ENCODE measurements at places on chromosomes 6 and 20. TPM values are rescaled to one million over a fixed set of nuclear protein-coding genes. Genes with fewer than 3 reads are reported as not detected.
A peak's percentile ranks its signal among the peaks of the same experiment; 100 is the strongest.

HLA-DRB5 gene
- 9.7 TPM for total RNA-seq

CNPY3 gene
- total RNA-seq: 71.8 TPM

GRM1 gene
- total RNA-seq: 0.08 TPM

HCK gene
- 0.44 TPM for total RNA-seq

JPH2 gene
- total RNA-seq: 6.6 TPM

ZC3H12D gene
- total RNA-seq: 0.50 TPM

GRCh38 chr6:10395704-10396546 is 18.9 kb downstream of the TFAP2A start:
- no peak for DNase-seq

- no peak for DNase-seq
Measured at GRCh38 chr6:6925391-6926164, 182.2 kb upstream of the RREB1 start.

- no peak for DNase-seq
Measured at GRCh38 chr6:167098825-167099225, 24.1 kb upstream of the CCR6 start.

DNA sequence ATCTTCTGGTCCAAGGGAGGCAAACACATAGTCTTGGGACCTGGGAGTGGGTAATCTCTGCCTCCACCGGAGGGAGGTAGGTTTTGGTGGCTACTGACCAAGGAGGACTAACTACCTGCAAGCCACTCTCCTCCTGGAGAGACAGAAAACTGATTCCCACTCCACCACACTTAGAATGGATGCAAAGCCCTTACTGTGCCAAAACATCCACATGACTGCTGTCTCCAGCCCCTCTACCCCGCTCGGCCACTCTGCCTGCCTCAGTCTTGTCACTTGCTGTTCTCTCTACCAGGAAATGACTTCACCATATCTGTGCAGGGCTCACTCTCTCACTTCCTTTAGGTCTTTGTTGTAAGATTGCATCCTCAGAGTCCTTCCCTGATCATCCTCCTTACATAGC is 129.5 kb upstream of the ARG1 start:
- DNase-seq: no peak

DNA sequence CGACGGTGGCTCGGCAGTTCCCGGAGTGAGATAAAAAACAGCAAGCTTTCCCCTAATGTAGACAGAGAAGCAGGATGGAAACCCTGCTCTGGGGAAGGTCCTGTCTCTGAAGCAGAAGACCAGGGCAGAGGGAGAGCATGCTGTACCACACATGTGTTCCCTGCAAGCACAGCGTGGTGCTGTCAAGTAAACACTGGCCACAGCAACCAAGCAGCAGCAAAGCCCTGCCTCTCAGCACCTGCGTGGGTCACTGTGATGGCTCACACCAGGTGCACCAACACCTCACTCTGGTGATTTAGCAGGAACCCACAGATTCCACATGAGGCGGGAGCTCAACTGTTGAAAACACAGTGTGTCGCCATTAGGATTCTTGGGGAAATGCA is 65.2 kb upstream of the TXNDC5 start:
- DNase-seq: peak; percentile 22

DNA sequence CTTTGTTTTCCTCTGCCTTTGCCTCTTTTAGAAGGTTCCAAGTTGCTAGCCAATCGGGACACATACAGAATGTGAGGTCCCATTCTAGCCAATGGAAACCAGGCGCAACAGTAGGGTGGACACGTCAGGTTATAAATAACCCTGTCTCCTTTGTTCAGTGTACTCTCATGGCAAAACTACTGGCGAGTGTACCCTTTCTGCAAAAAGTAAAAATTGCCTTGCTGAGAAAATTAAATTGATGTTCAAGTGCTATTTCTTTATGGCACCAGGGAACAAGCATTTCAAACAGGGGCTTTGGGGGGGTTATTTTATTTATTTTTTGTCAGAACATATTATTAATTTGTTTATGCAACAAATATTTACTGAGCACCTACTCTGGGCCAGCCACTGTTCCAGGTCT is 123.6 kb upstream of the SRSF6 start:
- no peak for DNase-seq

GRCh38 chr6:131382631-131383030 is 190.4 kb upstream of the ARG1 start:
- no peak for DNase-seq

DNA sequence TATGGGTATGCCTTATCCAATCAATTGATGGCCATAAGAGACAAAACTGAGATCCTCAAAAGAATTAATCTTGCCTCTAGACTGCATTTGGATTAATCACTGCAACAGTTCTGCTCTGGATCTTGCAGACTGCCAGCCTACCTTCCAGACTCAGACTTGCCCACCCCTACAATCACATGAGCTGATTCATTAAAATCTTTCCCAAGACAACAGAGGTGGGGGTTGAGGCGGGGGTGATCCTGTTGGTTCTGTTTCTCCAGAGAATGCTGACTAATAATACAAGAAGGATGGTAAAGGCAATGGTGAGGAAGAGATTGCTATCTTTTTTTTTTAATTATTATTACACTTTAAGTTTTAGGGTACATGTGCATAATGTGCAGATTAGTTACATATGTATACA is 43.7 kb upstream of the MEI4 start:
- no peak for DNase-seq

DNA sequence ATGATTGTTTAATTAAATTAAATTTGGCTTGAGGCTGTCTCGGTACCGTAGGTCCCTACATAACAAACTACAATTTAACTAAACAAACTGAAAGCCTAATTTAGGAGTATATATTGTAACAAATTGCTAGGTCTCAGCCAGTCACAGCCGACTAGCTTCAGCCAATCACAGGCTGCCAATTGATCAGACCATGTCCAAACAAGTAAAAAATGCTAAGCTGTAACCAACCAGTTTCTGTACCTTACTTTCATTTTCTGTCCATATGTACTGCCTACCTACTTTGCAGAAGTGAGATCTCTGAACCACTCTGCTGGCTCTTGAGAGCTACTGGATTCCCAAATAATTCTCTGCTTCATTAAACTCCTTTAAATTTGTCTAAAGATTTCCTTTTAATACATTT is 648.0 kb upstream of the GJE1 start:
- DNase-seq: no peak

DNA sequence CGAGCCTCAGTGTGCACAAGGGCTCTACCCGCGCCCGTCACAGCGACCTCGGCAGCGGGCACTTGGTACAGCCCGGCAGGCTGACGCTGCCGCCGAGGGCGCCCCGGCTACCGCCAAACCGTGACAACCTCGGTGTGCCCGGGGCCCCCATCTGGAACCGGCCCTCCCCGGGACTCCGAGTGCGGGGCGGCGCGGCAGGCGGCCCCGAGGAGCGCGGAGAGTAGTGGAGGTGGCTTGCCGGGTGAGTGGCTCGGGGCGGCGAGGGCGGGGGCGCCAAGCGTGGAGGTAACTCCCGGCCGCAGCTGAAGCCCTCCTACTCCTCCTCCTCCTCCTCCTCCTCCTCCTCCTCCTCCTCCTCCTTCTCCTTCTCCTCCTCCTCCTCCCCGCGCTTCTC is at the start of gene ISM1:
ISM1 (plus strand) TSS at position 371 of the 394 bp plus-strand sequence. CDS start 503 bp downstream, outside the sequence.
- peak; percentile 37 for DNase-seq

DNA sequence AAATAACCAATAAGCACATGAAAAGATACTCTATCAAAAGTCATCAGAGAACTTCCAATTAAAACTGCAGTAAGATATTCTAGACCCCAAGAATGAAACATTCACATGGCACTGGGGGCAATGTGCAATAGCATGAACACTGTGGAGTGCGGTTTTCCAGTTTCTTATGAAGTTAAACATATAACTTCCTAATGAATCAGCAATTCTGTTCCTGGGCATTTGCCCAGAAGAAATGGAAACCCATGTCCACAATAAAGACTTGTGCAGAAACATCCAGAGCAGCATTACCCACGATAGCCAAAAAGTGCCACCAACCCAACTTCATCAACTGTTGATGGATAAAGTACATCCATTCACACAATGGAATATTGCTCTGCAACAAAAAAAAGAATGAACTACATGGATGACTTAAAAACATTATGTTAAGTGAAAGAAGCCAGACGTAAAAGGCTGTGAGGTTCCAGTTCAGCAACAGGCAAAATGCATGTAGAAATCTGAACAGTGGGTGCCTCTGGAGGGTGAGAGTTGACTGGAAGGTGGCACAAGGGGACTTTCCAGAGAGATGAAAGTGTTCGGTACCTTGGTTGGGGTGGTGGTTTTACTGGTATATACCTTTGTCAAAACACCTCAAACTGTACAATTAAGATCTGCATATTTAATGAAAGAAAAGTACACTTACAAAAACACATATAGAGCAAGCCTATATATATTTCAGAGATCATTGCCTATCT is 207.2 kb upstream of the ECI2 start:
- DNase-seq: no peak

GRCh38 chr6:127299522-127300240 is 33.0 kb downstream of the RNF146 start:
- no peak for DNase-seq

DNA sequence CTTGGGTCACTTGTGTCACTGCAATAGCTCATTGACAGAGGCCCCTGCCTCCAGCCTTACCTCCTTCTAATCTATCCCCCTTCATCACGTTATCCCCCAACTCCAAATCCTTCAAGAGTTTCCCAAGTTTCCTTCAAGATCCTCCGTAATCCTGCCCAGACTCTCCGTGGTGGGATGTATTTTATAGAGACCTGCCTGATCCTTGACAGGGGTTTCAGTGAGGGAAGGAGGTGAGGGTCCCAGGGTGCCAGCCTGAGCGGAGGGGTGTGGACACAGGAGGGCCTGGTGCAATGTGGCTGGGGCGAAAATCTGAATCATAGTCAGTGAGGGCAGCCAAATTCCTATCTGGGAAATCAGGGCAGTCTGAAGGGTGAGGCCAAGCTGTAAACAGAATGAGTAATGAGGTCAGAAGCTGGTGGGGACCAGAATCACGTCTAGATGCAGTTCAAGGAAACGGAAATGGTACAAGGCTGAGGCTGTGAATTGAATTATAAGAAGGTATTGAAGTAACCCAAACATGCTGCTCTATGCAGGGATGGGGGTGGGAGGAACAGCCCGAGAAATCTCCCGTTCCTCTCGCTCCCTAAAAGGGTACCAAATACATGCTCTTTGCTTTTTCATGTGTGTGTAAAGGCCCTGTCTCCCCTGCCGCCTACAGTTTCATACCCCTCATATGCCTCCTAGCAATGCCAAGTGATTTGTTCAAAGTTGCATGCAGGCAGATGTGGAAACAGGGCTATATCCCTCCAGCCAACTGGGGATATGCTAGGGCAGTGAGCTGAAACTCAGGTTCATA is 35.4 kb upstream of the PIM1 start:
- peak; percentile 71 for DNase-seq

DNA sequence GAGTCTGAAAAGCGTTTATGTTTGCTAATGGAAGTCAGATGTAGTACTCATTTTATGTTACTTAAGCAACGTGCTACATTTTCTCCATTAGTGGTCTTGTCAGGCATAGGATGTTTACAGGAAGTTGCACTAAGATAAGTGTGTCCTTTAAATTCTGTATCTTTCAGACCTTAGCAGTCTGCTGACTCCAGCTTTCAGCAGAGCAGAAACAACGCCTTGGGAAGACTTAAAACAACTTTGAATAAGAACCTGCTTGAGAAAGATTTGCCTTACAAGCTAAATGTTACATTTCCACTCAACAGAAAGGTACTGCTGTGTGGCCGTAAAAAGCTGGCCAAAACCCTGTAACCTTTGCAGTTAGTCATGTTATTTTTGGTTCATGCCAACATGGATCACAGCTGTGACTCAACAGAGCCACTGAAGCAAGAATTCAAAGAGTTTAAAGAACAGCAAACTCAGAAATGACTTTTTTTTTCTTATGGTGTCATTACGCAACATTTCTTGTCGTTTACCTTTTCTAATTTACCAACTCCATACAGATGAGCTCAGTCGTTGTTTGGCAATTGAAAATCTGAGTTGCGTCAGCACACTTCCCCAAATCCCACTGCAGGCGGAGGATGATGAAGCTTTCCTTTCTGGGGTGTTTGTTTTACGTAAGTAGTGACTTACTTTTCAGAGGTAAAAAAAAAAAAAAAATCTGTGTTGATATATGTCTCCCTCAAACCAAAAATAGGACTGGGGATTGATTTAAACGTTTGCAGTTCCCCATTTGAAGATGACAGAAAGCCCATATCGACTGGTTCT is 27.9 kb upstream of the BMP6 start:
- DNase-seq: peak; percentile 55
